ENCODE measurements at places on chromosomes 7 and 10.

DNA sequence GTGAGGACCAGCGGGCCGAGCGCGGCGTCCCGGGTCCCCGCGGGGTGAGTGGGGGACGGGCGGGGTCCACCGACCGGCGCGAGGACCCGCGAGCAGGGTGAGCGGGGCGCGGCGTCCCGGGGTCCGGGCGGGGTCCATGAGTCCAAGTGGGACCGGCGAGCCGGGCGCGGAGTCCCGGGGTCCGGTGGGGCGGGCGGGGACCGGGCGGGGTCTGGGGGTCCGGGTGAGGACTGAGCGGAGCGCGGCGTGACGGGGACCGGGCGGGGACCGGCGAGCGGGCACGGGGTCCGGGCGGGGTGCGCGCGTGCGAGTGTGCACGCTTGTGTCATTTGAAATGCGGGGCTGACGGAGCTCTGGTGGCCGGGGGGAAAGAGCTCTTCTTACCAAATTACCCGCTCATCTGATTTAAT, 765 bp downstream of the CELF2 start:
- H3K4me3 ChIP-seq, result peak overlapping the region; percentile 70
- no peaks in the 10 kb centered on the region for H3K36me3 ChIP-seq
- peaks cover 76% of the 10 kb centered on the region for H3K27me3 ChIP-seq

DNA sequence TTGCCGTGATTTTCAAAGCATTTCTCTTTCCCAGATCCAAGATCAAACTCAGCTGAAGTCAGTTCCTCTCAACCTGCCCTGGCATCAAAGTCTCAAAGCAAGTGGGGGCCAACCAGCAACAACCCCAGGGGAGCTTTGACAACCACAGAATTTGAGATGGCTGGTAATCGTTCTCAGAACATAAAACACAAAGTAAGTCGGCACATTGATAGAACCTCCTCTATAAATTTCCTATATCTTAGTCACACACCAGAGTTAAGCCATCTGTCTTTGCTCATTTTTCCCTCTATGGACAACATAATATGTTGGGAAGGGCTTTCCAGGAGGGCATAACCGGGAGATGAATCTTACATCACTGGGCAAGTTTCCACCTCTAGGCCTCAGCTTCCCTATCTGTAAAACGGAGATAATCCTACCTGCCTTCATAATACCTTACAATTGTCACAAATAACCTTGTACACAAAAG, 1.2 kb upstream of the DNAJC9 start:
- H3K27me3 ChIP-seq, result no peaks in the 10 kb centered on the region
- DNase-seq, result no peak
- peak overlapping the region; percentile 98 for H3K4me3 ChIP-seq
- peaks cover 62% of the 10 kb centered on the region for H3K4me1 ChIP-seq
- peak overlapping the region; percentile 99 for H3K27ac ChIP-seq

GRCh38 chr10:14439451-14440259, 108.9 kb upstream of the FRMD4A start:
- DNase-seq, result no peak
- H3K4me3 ChIP-seq, result no peak overlapping the region
- H3K27me3 ChIP-seq, result no peaks in the 10 kb centered on the region
- no peaks in the 10 kb centered on the region for H3K36me3 ChIP-seq

- no peak overlapping the region for H3K27ac ChIP-seq
- peaks cover 14% of the 10 kb centered on the region for H3K27me3 ChIP-seq
- H3K4me1 ChIP-seq, result no peaks in the 10 kb centered on the region
- DNase-seq, result no peak
- no peak overlapping the region for H3K4me3 ChIP-seq
- H3K36me3 ChIP-seq, result no peaks in the 10 kb centered on the region
Measured at GRCh38 chr10:15705298-15705697, 14.4 kb downstream of the ITGA8 start.

GRCh38 chr10:131214521-131215244, 96.8 kb downstream of the TCERG1L start:
- peaks cover 2% of the 10 kb centered on the region for H3K27me3 ChIP-seq
- H3K36me3 ChIP-seq, result no peaks in the 10 kb centered on the region
- no peak overlapping the region for H3K4me3 ChIP-seq

DNA sequence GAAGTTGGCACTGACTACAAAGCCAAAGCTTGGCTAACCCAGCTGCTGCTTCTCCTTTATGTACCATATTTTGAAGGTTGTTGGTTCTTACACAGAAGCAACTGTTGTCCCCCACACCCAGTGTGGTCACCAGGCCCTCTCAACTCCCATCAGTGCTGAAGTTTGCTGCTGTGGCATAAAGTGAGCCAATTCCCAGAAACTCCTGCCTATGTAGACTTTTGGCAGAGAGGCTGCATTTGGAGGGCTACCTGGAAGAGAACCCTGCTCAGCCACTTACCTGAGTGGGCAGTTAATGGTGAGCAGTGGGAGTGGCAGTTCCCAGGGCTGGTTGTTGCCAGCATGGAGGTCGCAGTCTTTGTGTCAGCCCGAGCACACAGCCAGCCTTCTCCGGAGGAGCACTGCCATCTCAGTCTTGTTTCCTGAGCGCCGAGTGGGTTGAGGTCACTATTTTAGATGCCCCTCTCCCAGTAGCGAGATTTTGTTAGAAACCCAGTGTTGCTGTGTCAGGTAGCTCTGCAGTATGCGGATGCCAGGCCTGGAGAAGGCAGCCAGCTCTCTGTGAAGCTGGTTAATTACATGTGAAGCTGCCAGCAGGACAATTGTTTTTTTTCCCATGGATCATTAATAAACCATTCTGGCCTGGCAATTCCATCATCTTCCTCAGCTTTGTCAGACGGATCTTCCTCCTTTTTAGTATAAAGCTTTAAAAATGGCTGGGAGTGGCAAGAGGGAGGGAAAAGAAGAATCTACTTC, 24.5 kb downstream of the LRRC4 start:
- DNase-seq, result no peak
- peaks cover 6% of the 10 kb centered on the region for H3K4me1 ChIP-seq
- H3K4me3 ChIP-seq, result no peak overlapping the region
- no peaks in the 10 kb centered on the region for H3K27me3 ChIP-seq
- H3K27ac ChIP-seq, result no peak overlapping the region
- H3K36me3 ChIP-seq, result peaks cover 5% of the 10 kb centered on the region

DNA sequence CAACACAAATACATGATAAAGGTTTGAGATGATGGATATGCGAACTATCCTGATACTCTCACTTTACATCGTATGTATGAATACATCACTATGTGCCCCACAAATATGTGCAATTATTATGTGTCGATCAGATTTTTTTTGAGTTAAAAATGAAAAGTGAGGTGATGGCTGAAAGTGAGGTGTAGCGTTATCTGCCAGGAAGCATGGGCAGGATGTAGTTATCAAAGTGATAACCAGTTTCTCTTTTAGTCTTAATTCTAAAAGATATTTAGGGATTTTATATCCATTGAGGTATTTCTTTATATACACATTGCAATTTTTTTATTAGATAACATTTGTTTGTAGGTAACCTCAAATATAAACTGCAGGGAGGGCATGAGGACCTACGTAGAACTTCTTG, 15.6 kb upstream of the KLF6 start:
- no peak overlapping the region for H3K27ac ChIP-seq
- peaks cover 17% of the 10 kb centered on the region for H3K4me1 ChIP-seq
- no peak for DNase-seq

- no peaks in the 10 kb centered on the region for H3K27me3 ChIP-seq
- DNase-seq, result no peak
- H3K27ac ChIP-seq, result no peak overlapping the region
- H3K4me3 ChIP-seq, result no peak overlapping the region
- no peaks in the 10 kb centered on the region for H3K36me3 ChIP-seq
Measured at GRCh38 chr10:123021517-123021916, 12.7 kb downstream of the ACADSB start.

- peak overlapping the region; percentile 88 for H3K27ac ChIP-seq
- H3K4me1 ChIP-seq, result peaks cover 91% of the 10 kb centered on the region
- DNase-seq, result no peak
- H3K4me3 ChIP-seq, result no peak overlapping the region
Measured at GRCh38 chr10:614790-615582, 74.5 kb downstream of the DIP2C start.

GRCh38 chr7:2433713-2434550, 30.5 kb downstream of the CHST12 start:
- H3K36me3 ChIP-seq, result peaks cover 40% of the 10 kb centered on the region
- H3K4me1 ChIP-seq, result peaks cover under 1% of the 10 kb centered on the region
- no peak for DNase-seq

- no peak overlapping the region for H3K4me3 ChIP-seq
- no peaks in the 10 kb centered on the region for H3K36me3 ChIP-seq
- no peaks in the 10 kb centered on the region for H3K27me3 ChIP-seq
- H3K27ac ChIP-seq, result no peak overlapping the region
- no peaks in the 10 kb centered on the region for H3K4me1 ChIP-seq
- no peak for DNase-seq
Measured at GRCh38 chr10:3866332-3866731, 81.3 kb upstream of the KLF6 start.

DNA sequence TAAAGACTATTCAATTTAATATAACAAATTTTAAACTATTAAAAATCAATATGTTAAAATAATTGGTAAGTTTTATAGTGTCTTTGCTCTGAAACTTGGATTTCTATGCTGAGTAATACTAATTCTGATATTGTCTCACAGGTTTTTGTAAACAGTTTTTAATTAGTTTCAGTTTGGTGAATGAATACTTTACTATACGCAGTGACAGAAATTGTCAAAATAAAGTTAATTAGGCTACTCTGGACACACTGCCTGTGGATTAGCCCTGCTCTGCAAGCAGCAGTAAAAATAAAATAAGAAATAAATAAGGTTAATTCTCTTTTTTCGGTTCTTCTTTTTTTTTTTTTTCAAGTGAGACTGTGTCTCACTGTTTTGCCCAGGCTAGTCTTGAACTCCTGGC, 105.3 kb downstream of the ANKRD61 start:
- no peak overlapping the region for H3K4me3 ChIP-seq
- no peaks in the 10 kb centered on the region for H3K27me3 ChIP-seq
- H3K36me3 ChIP-seq, result peaks cover 47% of the 10 kb centered on the region
- no peak overlapping the region for H3K27ac ChIP-seq

- H3K4me3 ChIP-seq, result no peak overlapping the region
- peaks cover 30% of the 10 kb centered on the region for H3K27me3 ChIP-seq
- peaks cover 20% of the 10 kb centered on the region for H3K4me1 ChIP-seq
- DNase-seq, result no peak
- H3K27ac ChIP-seq, result no peak overlapping the region
Measured at GRCh38 chr7:101614098-101614938, 14.8 kb downstream of the MYL10 start.

GRCh38 chr10:132001238-132001972, 19.7 kb upstream of the BNIP3 start:
- peaks cover 18% of the 10 kb centered on the region for H3K4me1 ChIP-seq
- H3K27ac ChIP-seq, result no peak overlapping the region
- H3K4me3 ChIP-seq, result no peak overlapping the region
- H3K36me3 ChIP-seq, result no peaks in the 10 kb centered on the region

- H3K36me3 ChIP-seq, result peaks cover 1% of the 10 kb centered on the region
- H3K4me3 ChIP-seq, result no peak overlapping the region
- peaks cover 2% of the 10 kb centered on the region for H3K27me3 ChIP-seq
- DNase-seq, result no peak
- no peaks in the 10 kb centered on the region for H3K4me1 ChIP-seq
Measured at GRCh38 chr10:6336016-6336415, 133.3 kb downstream of the PFKFB3 start.

DNA sequence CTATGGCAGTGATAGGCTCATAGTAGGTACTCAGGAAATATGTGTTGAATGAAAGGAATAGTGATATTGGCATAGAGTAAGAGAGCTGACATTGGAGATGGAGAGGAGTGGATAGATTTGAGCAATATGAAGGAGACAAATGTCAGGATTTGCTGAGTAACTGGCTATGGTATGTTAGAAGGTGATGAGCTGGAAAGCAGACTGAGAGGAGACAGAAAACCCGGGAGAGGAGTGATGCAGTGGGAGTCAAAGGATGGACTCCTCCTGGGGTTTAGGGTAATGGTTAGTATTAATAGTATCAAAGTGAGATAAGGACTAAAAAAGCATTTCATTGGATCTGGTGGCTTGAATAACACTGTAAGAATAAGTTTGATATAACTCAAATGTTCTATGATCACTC, 64.8 kb downstream of the CD36 start:
- no peak for DNase-seq
- no peaks in the 10 kb centered on the region for H3K27me3 ChIP-seq

DNA sequence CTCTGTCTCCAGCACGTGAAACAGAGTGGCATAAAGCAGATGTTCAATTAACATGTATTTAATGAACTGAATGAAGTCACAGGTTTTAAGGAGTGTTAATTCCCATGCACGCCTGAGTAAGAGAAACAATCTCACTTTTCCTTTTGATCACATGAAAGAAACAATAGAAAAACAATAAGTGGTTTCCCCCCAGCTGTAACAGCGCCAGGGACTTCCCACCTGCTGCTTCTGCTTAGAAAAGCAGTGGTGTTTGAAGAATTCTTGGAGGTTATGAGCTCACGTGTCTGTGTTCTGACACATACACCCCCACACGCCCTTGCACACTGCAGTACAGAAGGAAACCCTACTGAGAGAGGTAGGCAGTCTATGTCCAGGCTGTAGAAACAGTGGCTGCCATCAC, 51.3 kb upstream of the FRMD4A start:
- no peaks in the 10 kb centered on the region for H3K27me3 ChIP-seq
- no peak for DNase-seq
- H3K36me3 ChIP-seq, result no peaks in the 10 kb centered on the region

DNA sequence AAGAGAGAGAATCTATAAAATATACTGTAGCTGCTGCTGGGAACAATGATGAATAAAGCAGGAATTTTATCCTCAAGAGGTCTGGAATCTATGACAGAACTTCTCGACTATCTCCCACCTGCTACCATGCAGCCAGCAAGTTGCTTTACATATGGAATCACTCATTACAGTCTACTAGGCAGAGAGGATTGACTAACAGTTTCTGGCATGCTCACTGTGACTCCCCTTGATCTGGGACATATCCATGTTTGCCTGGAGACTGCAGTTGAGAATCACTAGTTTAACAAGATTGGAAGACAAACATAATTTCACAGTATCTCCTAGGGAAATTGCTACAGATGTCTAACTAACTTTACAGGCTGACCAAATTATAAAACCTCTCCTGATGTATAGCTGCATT, 13.3 kb downstream of the GPR37 start:
- no peaks in the 10 kb centered on the region for H3K4me1 ChIP-seq
- no peak overlapping the region for H3K27ac ChIP-seq
- no peak for DNase-seq
- H3K36me3 ChIP-seq, result no peaks in the 10 kb centered on the region
- H3K4me3 ChIP-seq, result no peak overlapping the region

DNA sequence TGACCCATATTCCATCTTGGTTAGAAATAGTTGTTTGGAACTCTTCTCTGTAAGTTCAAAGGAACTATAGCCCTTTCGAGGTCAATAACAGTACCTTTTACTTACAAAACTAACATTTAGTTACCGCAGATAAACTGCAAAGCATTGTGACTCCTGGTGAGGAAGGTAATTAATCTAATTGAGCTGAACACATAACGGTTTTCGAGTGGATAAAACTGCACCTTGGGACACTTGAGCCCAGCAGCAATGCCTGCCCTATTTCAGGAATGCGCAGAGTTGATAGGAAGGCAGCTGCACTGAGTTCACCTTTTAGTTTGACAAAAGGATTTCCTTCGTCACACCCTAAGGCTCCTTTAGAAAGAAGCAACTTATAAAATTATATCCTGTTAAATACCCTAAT, 75.4 kb downstream of the JAZF1 start:
- H3K4me1 ChIP-seq, result peaks cover 39% of the 10 kb centered on the region
- no peaks in the 10 kb centered on the region for H3K27me3 ChIP-seq
- H3K4me3 ChIP-seq, result no peak overlapping the region
- H3K27ac ChIP-seq, result no peak overlapping the region

All from mesothelial cell of epicardium (in vitro differentiated cells).